ENCODE measurements at places on chromosomes 7 and 10. TPM values are rescaled to one million over a fixed set of nuclear protein-coding genes. Genes with fewer than 3 reads are reported as not detected.

Gene GRB10
- total RNA-seq = 1.7 TPM

Gene ZNF800
- total RNA-seq = 37.1 TPM

Gene TMEM273
- total RNA-seq = 262 TPM

Gene GPNMB
- total RNA-seq = 1.3 TPM

Gene CFAP46
- not detected for total RNA-seq

Gene LBX1
- total RNA-seq = not detected

Gene PHKG1
- total RNA-seq = 3.0 TPM

Gene DRGX
- not detected for total RNA-seq

Gene ADAMTS14
- 0.06 TPM for total RNA-seq

Gene ZPBP
- not detected for total RNA-seq

Gene OR2F2
- total RNA-seq = not detected

Gene UCMA
- total RNA-seq = not detected

Gene HOXA4
- not detected for total RNA-seq

Gene ITGB8
- 0.26 TPM for total RNA-seq

Gene PIK3CG
- 21.6 TPM for total RNA-seq

Gene AGAP9
- total RNA-seq = 2.9 TPM

Gene CSGALNACT2
- 36.3 TPM for total RNA-seq
